Activated naive CD4-positive, alpha-beta T cell (primary cell): ENCODE measurements at places on chromosomes 7 and 10.

DNA sequence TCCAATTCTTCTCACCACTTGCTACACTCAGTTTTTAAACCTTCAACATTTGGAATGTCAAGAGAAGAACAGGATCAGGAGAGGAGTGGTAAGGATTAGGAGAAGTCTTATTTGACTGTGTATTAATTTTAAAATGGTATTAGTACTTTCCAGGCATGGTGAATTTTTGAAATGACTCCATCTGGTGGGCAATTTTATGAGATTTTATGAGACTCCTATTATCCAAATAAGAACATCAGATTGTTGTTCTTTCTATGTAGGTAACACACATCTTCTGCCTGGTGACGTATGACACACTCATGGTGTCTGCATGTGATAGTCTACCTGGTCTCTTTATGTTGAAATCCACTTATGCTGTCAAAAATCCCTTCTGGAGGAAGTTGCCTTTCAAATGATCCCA is 51.0 kb downstream of the SLC13A1 start:
- DNase-seq, result no peak

- DNase-seq, result no peak
Observed at GRCh38 chr7:113015034-113015645, 71.5 kb downstream of the GPR85 start.

DNA sequence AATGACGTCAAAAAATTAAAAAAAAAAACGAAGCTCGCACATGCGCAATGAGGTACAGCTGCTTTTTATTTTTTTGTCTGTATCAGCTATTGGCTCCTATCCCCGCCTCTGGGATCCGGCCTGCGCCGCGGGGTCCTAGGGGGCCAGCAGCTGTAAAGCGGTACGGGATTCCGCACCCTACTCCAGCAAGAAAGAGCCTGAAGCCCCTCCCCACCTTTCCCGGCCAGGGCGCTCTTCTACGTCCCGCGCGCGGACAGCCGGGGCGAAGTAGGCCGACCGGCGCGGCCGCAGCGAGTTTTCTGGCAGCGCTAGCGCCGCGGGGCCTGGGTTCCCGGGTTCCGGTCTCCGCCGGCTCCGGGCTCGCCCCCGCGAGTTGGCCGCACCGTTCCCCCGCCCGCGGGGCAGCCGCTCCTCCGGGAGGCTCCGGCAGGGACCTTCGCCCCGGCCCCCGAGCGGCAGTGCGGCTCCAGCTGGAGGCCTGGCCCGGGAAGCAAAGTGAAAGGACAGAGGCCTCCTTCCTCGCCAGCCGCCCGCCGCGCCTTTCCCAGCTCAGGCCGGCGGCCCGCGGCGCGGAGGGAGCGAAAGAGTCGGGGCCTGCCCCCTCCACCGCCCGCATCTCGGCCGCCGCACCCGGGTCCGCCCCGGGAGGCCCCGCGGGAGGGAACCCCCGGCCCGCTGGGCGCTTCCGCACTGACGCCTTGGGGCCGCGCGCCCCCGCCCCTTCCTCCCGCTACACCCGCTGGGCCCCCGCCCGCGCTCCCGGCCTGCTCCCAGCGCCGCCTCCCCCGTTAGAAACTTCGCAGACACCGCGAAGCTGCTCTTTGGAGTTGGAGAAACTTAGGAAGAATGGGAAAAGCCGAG is 4.7 kb upstream of the SPAG6 start:
- no peak for DNase-seq

DNA sequence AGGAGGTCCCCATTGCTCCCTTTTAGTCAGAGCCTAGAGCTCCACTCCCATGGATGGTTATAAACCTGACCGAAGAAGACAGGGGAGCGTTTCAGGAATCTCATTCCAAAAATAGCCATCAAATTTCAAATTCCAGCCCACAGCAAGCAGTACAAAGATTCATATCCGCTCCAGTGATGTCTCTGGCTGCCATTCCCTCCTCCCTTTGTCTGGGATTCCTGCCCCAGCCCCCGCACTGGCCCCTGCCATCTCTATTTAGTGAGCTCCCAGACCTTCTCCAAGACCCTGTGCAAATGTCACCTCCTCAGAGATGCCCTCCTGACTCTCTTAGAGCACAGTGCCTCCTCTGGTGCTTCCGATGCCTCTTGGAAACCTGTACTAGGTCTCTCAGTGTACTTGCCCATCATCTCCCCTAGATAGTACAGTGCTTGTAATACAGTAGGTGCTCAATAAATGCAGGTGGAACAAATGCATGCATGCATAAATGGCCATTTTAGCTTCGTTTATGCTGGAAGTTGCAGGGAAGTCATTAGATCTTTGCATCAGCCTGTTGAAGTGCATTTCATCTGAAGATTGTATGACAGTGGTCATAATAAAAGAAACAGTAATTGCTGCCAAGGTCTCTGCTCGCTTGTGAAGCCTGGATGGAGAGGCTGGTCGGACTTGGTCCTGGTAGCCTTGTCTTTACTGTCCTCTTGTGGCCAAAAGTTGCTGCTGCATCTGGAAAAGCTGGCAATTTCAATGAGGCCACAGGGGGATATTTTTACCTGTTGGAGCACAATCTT is 32.0 kb upstream of the HABP2 start:
- no peak for DNase-seq

GRCh38 chr7:151373599-151373998 is 32.0 kb downstream of the NUB1 start:
- DNase-seq, result no peak

DNA sequence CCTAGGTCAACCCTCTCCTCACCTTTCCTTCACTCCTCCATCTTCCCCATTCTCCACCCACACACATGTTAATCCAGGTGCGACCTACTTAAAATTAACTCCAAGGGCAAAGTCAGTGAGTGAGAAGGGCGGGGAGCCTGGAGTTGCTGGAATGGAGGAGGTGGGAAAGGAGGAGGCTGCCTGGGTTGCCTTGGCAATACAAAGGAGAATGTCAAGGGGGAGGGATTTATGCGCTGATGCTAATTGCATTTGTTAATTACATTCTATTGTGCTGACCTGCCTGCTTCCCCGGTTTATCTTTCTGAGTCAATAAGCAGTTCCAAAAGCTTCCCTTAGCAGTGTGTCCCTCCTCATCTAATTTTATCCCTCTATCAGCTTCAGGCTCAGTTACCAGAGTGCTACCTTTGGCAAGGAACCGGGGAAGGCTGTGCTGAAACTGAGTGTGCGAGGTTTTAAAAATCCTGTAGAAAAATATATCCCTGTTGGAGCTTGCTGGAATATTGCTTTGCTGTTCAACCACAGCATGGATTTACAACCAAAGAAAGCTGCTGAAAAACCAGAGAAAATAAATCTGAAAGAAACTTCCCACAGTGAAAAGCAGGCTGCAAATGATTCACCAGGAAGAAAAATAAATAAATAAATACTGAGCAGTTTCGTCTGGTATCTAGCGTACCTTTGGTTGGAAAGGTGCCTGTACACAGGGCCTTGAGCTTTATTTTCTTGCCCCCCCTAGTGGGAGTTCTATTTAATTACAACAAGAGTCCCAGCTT is 113.2 kb upstream of the DGKB start:
- no peak for DNase-seq

- DNase-seq, result no peak
Observed at GRCh38 chr10:69317626-69318105, 39.4 kb downstream of the HK1 start.

GRCh38 chr10:100141446-100142087 is 44.3 kb downstream of the ERLIN1 start:
- no peak for DNase-seq

DNA sequence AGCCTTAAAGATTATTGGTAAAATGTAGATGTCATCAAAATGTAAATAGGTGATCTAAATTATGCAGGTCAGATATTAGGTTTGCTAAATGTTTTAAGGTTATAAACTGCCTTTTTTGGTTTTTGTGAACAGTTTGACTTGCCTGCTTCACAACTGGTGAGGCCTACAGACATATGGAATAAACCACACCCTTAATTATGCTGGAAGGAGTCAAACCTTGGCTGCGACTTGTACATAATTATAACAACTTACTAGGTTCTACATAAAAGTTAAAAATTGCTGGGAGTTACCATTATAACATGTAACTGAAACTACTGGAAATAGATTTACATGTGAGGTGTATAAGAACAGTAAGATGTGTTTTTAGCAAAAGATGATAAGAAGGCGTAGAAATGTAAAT is 31.5 kb upstream of the OPTN start:
- no peak for DNase-seq

GRCh38 chr7:17209101-17209500 is 89.4 kb upstream of the AHR start:
- DNase-seq, result no peak

DNA sequence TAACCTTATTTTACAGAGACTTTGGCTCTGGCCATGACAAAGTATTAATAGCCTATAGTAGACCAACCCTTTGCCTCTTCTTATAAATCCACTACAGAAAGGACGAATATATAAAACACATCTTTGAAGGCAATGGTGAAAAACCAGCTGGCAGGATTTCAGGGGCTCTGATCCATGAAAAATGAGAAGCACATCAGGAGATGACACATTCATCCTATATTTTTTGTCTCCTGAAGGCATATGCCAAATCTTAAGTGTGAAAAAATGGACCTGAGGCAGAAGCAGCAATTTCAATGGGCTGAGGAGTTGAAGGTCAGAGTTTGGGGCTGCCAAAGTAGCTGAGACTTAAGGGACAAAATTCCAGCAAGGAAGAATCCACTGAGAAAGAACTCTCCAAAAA is 14.4 kb downstream of the RNF216 start:
- DNase-seq, result no peak

GRCh38 chr7:134037991-134038390 is 89.1 kb upstream of the LRGUK start:
- no peak for DNase-seq

DNA sequence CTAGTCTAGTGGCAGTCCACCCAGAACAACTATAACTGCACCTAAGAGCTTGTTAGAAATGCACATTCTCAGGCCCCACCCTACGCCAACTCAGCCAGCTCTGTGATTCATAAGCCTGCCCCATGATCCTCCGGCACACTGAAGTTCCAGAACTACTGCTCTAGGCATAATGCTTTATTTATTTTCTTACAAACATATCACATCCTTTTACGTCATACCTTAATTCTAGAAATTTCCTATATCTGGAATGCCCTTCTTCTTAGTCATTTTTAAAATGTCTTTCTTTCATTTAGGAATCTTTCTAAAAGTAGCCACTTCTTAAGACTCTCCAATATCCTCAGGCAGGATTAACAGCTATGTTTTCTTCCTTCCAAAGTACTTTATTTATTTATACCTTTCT is 480.1 kb downstream of the INHBA start:
- no peak for DNase-seq

- DNase-seq, result no peak
Observed at GRCh38 chr7:115227473-115228235, 305.8 kb downstream of the MDFIC start.

GRCh38 chr10:80207768-80208370 is 2.5 kb upstream of the ANXA11 start:
- DNase-seq, result no peak

- DNase-seq, result peak; percentile 57
Observed at GRCh38 chr10:91796331-91797047, 1.7 kb upstream of the TNKS2 start.

- no peak for DNase-seq
Observed at GRCh38 chr10:65788271-65788670, 1137.6 kb upstream of the LRRTM3 start.

GRCh38 chr10:11958956-11959355 is 83.7 kb downstream of the UPF2 start:
- no peak for DNase-seq

DNA sequence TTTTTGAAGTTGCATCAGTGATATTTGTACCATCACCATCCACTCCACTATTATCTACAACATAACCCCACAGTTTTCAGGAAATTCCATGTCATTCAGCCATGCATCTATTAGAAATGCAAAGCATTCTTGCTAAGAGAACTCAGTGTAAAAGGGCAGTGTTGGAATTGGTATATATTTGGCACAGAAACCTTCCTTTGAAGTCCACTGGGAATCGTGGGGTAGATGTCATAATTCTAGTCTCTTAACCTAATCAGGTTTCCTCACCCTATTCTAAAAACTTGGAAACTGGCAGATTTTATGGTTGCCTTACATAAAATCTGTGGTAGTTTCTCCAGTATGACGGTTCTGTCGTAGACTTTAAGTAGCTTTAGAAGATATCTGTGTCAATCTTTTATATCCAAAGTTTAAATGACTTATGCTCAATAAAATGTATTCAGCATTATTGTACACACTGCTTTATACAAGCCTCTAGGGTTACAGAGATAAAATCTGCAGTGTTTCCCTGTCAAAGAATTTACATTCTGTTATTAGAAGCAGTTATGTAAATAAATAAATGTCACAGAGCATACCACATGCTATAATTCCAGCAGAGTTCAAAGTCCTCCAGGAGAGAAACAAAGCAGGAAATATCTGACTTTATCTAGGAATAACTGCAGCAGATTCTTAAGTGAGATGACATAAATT is 704.4 kb upstream of the CELF2 start:
- no peak for DNase-seq

DNA sequence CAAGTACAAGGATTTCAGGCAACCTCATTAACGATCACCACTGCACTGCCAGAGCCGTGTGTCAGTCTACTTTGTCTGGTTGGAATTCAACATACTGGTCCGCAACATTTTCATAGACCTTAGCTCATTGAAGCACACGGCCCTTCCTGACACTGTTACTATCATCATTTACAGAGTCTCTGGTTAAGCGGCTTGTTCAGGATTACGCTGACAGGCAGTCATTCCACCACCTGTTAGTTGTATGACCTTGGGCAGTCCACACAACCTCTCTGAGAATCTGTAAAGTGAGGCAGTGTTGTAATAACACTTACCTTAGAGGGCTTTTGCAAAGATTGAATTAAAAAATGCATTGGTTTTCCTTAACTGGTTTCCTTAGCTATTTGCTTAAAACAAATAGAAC is 112.6 kb downstream of the AOAH start:
- no peak for DNase-seq

DNA sequence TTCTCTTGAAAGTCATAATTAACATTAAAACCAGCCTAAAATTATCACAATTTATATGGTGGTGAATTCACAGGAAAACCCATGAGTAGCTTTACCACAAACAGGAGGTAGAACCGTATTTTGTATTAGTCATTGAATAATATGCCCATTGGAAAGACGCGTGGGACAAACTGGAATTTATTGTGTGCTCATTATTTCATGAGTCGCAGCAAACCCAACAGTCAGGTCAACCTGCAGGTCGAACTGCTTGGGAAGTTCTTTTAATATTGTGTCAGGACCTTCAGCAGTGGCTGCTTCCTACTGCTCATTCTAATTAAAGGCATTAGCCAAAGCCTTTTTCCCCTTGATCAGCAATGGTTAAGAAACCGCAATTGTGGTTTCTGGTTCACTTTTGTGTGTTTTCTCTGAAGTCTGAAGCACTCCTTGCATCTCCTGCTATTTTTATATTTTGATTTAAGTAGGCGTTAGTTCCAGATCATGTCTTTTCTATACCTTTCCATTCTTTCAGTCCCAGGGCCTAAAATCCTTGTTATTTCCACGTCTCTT is 100.1 kb downstream of the RAB11FIP2 start:
- DNase-seq, result no peak

GRCh38 chr7:156666368-156667109 is 26.0 kb downstream of the RNF32 start:
- no peak for DNase-seq
